ENCODE measurements at places on chromosomes 2 and 18. TPM values are rescaled to one million over a fixed set of nuclear protein-coding genes. Genes with fewer than 3 reads are reported as not detected.

- DNase-seq = no peak
These were observed 180.8 kb downstream of the FAM210A start for GRCh38 chr18:13545514-13545913.

DNA sequence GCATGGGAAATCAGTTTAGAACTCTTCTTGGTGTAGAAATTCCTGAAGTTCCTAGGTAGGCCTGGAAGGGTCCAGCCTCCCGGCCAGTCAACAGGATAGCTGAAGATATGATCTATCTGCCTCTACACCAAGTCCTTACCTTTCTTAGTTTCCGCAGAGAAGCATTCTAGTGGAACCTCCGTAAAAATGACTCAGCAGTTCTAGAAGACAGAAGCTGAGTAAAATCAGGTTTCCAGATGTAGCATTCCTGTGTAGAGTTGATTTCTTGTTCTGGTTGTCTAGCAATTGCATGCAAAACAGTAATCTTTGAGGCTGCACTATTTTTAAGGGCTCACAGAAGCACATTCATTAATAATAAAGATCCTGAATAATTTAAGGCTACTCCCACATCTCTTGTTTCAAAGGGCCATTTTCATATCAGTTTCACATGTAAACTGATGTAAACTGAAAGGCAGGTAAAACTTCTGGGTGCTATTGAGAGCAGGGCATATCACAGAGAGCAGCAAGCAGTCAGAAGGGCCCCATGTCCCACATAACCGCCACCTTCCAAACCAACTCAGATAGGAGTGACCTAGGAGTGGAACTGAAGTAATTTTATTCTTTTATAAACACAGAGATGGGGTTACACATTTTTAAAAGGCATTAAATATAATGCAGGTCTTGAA is 3.2 kb upstream of the DYTN start:
- no peak for DNase-seq

- DNase-seq = no peak
These were observed 39.1 kb upstream of the DTNB start for GRCh38 chr2:25712455-25712854.

- no peak for DNase-seq
These were observed 226.5 kb downstream of the SEPTIN10 start for GRCh38 chr2:109387221-109387735.

- DNase-seq = no peak
These were observed 16.3 kb downstream of the TMEM17 start for GRCh38 chr2:62489702-62490101.

PARD6G gene
- 1.4 TPM for total RNA-seq

GRCh38 chr2:134564549-134564948 is 154.3 kb downstream of the TMEM163 start:
- DNase-seq = no peak

RUFY4 gene
- 0.22 TPM for total RNA-seq

GRCh38 chr18:79534356-79534755 is 138.6 kb downstream of the NFATC1 start:
- no peak for DNase-seq

- DNase-seq = no peak
These were observed 57.7 kb downstream of the PHLPP1 start for GRCh38 chr18:62772860-62773584.

- peak; percentile 50 for DNase-seq
These were observed 97.4 kb downstream of the MCFD2 start for GRCh38 chr2:46818141-46818621.

GRCh38 chr2:190674966-190675650 is 26.2 kb downstream of the NAB1 start:
- no peak for DNase-seq

GRCh38 chr2:126797622-126798275 is 100.9 kb upstream of the TEX51 start:
- DNase-seq = no peak

DNA sequence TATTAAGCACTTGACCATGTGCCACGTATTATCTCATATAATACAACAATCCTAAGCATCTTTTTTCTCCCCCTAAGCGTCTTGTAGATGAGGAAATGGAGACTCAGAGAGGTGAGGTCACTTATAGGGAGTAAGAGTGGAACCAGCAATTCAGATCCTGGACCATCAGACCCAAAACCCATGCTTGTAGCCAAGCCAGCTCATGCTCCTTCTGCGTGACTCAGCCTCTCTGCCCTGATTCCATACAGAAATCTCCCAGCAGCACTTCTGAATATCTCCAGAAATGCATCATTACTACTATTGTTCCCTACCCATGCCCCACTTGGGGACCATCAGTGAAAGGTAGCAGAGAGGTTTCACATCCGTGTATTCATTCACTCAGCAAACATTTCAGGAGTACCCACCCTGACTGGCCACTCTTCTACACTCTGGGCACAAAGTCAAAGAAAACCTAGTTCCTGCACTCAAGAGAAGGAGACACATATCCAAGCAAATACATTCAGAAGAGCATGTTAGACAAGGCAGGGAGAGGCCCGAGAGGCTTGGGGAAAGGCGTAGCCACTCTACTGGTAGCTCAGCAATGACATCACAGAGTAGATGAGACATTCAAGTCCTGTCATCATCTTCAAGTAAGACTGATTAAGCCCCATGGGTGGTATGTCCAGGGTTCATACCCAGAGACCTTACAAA is 141.9 kb downstream of the MTCL1 start:
- no peak for DNase-seq

DNA sequence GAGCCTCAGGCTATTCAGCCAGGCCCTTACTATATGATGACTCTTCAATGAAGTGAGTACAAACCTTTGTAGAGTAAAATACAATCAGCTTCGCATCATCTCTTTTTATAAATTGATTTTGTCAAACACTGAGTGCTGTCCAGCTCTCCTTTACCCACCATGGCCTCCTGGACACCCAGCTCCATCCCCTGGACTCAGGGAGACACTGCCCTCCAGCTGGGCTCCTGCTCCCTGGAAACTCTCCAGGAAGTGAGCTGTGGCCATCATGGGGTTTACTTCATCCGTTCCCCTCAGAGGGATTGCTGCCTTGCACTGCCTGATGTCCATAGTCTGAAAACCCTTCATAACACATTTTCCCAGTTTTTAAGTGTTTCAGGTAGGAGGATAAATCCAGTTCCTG is 82.5 kb upstream of the XIRP2 start:
- DNase-seq = no peak

- no peak for DNase-seq
These were observed 99.0 kb downstream of the DYSF start for GRCh38 chr2:71552356-71552755.

ATOH8 gene
- 60.2 TPM for total RNA-seq

- no peak for DNase-seq
These were observed 76.6 kb downstream of the MCFD2 start for GRCh38 chr2:46839045-46839444.

SLC38A11 gene
- total RNA-seq = 0.30 TPM

GRCh38 chr2:215002500-215002899 is 135.9 kb downstream of the ABCA12 start:
- DNase-seq = no peak

DNA sequence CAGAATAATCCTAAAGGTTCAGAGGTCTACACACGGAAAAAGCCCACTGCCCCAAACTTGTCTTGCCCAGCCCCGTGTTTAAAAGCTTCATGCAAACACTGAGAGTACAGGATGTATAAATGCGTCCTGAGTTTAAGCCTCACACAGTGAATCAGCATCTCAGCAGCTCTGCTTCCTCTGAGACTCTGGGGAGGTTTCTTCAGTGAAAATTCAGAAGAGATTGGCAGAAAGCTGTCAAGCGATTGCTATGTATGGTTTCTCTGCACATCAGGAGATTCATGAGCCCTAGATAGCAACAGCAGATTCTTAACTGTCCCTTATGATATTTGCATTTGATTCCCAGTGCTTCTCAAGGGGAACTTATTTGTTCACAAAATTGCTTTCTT is 27.1 kb downstream of the CRACDL start:
- no peak for DNase-seq

All from upper lobe of left lung (tissue), 6 donors.